Subcutaneous preadipocyte (primary cell): ENCODE measurements at places on chromosomes 7 and 10. TPM values are rescaled to one million over a fixed set of nuclear protein-coding genes. Genes with fewer than 3 reads are reported as not detected.

The C10orf67 gene
- total RNA-seq = under 0.01 TPM in 1 of 2 replicates, not detected in the other

The RADIL gene
- total RNA-seq = 2.7 and 2.9 TPM in 2 replicates

The GJC3 gene
- 0.20 TPM in 1 of 2 replicates, not detected in the other for total RNA-seq

The PNLIP gene
- not detected in 2 replicates for total RNA-seq

The ACSM6 gene
- not detected in 2 replicates for total RNA-seq

The LRMDA gene
- total RNA-seq = 3.1 and 10.7 TPM in 2 replicates
